Activated CD4-positive, alpha-beta T cell treated with anti-CD3 and anti-CD28 coated beads for 1 hour (primary cell): ENCODE measurements at places on chromosomes 16 and 17.

DNA sequence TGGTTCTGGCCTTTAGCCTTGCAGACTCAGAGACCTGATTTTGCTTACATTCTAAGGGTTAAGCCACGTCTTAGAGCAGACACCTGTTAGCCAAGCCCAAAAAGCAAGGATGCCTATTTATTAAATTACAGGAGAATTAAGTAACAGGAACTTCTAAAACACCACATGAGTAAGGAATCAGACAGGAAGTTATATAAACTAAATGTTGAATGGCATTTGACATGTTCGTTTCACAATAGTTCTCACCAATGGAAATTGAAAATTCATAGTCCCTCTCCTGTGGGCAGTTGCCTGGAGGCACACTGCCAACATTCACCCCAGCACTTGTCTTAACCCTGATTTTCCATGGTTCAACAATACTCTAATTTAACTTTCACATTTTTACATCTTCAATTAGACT is 9.0 kb downstream of the KRTAP9-7 start:
- no peak for DNase-seq

DNA sequence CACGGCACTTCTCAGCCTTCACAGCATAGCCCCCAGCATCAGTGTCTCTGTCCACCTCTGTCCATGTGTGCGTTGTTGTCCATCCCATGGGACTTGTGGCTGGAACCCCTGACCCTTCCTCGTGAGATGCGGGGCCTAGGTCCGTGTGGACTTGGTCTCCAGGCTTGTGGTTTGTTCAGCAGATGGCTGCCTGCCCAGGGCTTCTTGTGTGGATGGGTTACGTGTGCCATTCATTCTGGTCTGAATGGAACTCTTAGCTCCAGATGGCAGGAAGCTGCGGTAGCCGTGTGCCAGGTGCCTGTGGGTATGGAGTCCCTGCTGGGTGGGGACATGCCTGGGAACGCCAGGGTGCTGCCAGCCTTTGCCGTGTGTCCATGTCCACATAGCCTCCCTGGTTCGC is 31.7 kb upstream of the NUDT16L1 start:
- no peak for DNase-seq

DNA sequence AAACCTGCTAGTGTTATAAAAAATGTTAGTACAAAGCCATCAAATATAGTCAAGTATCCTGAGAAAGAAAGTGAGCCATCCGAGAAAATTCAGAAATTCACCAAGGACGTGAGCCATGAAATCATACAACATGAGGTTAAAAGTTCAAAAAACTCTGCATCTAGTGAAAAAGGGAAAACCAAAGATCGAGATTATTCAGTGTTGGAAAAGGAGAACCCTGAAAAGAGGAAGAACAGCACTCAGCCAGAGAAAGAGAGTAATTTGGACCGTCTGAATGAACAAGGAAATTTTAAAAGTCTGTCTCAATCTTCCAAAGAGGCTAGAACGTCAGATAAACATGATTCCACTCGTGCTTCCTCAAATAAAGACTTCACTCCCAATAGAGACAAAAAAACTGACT is 31.7 kb downstream of the RBBP6 start:
- DNase-seq = no peak

- DNase-seq = no peak
Measured at GRCh38 chr16:11100239-11100750, 155.7 kb downstream of the SOCS1 start.

- DNase-seq = no peak
Measured at GRCh38 chr16:88372522-88372921, 10.2 kb upstream of the ZNF469 start.

DNA sequence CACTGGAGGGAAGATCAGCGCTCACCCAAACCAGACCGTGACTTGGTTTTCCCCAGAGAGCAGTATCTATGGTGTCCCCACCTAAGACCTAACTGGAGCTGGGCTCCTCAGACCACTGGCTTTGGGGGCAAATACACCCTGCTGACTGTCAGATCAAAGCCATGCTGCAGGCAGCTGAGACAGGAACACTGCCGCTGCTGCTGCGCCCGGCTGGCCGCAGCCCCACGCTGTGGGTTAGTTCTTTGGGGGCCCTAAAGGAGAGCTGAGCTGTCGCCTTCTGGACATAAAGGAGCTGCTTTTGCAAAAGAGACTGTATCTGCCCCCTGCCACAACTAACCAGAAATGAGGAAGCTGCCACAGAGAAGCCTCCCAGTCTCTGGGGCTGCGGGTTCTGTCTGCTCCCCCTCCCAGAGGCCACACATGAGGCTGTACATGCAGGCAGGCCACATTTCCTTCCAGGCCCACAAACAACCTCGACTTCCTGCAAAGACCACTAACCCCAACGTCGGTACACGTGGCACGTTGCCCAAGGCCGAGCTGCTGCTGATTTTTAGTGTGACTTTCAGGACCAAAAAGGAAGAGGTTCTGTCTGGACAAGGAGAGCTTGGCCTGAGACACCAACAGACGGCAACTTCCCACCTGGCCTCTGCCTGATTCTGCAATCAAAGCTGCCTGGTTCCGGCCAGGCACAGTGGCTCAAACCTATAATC is 18.2 kb upstream of the ABR start:
- DNase-seq = peak; percentile 29

DNA sequence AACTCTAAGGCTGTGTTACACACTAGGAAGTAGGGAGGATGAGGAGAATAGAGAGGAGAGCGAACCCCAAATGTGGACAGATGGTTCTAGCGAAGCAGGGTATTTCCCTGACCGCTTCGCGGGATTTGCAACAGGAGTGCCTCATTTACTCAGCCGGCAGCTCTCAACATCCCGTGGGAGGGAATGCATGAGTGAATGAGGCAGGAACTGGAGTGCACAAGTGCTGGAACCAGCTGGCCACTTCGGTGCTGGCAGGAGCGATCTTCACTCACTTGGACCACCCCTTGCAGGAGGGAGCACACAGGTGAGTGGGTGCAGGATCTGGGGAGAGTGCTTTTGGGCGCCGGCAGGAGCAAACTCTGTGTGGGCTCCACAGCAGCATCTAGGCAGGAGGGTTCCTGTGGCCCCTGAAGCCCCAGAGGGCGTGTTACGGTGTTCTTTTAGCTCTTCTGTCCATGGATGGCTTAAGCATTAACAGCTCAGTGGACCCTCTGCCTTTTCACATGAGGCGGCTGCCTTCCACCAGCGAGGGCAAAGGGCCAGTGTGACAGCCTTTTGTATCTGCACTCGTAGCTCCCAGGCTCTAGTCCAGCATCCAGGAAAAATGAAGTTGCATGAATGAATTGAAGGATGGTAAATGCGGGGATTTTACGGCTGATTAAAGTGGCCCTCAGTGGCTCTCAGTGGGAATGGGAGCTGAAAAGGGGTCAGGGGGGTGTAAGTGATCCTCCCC is 17.4 kb upstream of the ZNHIT3 start:
- DNase-seq = no peak

DNA sequence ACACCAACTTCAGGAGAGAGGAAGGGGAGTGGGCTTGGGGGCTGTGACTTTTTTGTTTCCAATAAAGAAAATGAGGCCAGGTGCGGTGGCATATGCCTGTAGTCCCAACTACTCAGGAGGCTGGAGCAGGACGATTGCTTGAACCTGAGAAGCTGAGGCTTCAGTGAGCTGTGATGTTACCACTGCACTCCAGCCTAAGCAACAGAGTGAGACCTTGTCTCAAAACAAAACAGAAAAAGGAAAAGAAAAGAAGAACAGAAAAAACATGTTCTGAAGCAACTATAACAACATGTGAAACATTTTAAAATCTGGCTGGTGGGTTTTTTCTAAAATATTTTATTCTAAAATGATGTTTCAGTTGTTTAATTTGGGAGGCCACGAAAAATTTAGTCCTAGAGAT is 554.0 kb upstream of the ZFHX3 start:
- no peak for DNase-seq

DNA sequence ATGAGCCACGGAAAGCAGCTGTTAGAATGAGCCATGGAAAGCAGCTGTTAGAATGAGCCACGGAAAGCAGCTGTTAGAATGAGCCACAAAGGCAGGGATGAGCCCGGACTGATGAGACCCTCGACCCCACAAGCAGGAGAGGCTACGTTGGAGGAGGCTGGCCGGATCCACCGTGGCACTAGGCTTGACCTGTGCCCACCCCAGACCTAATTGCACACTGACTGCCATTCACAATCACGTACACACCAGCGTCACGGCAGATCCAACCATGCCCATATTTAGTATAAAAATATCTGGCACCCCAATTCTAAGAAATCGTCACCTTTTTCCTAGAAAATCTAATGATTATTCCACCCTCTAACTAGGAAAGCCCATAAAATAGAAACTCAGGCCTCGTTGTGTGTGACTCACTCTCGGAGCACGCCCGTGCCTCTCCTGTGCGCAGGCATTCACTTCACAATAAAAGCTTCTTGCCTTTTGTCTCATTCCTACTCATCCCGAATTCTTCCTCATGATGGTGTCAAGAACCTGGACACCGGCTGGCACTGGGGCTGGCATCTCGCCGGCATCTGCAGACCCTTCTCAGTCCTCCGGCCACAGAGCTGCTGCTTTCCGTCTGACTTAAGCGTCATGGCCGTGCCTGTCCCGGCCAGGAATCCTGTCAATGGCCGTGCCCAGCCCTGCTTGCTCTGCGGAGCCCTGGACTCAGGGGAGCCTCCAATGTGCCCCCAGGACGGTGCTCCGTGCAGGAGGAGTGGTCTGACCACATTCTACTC is 5.5 kb upstream of the SECTM1 start:
- DNase-seq = no peak

- DNase-seq = no peak
Measured at GRCh38 chr17:49269356-49269755, 38.8 kb upstream of the PHOSPHO1 start.

GRCh38 chr17:6427279-6427781 is 7.6 kb downstream of the AIPL1 start:
- DNase-seq = no peak

GRCh38 chr17:28147017-28147416 is 104.5 kb downstream of the NLK start:
- no peak for DNase-seq
